ENCODE measurements at places on chromosomes 6 and 20. TPM values are rescaled to one million over a fixed set of nuclear protein-coding genes. Genes with fewer than 3 reads are reported as not detected.

CLIC1 gene
- 1,055 TPM for total RNA-seq

SDC4 gene
- 46.2 TPM for total RNA-seq

KIF25 gene
- not detected for total RNA-seq

SRMS gene
- total RNA-seq = not detected

PNPLA1 gene
- not detected for total RNA-seq

PPIL6 gene
- total RNA-seq = not detected

CTSZ gene
- total RNA-seq = 216 TPM

PCSK2 gene
- not detected for total RNA-seq

VSTM2L gene
- total RNA-seq = 1.8 TPM

MACROD2 gene
- total RNA-seq = not detected

OR2J3 gene
- total RNA-seq = not detected

BACH2 gene
- 0.87 TPM for total RNA-seq

PSMB9 gene
- total RNA-seq = 135 TPM

DEFB119 gene
- total RNA-seq = not detected

SLC12A5 gene
- total RNA-seq = under 0.01 TPM

RNF114 gene
- total RNA-seq = 109 TPM

ZNFX1 gene
- total RNA-seq = 42.6 TPM

TAPBP gene
- total RNA-seq = 171 TPM

ATP9A gene
- total RNA-seq = 26.5 TPM

AK9 gene
- total RNA-seq = 1.5 TPM

GHRH gene
- not detected for total RNA-seq

TEAD3 gene
- 0.27 TPM for total RNA-seq

MOG gene
- not detected for total RNA-seq

ARMH2 gene
- total RNA-seq = not detected

FILIP1 gene
- 10.4 TPM for total RNA-seq

FOXA2 gene
- not detected for total RNA-seq

MUCL3 gene
- total RNA-seq = not detected

BMP5 gene
- total RNA-seq = not detected

Measured in mammary microvascular endothelial cell (primary cell).